ENCODE measurements at places on chromosomes 2 and 18.

DNA sequence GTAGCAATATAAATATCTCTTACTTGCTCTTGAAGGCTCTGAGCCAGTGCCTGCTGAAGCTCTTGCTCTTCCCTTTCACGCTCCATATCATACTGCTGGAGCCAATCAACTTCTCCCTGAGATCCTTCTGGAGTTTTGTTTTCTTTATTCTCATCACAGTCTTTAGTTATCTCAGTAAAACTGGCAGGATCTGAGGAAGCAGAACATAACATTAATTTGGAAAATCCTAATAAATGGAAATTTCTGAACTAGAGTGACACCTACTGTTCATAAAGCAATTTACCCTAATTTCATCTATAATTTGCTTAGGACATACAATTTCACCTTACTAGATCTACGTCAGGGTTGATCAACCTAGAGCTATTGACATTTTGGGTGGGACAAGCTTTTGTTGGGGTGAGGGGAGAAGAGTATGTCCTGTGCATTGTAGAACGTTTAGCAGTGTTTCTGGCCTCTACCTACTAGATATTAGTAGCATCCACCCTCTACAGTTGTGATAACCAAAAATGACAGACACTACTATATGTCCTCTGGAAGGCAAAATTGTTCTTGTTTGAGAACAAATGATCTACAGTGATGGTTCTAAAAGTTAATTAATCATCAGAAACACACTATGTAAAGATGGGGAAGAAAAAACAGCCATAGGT, 47.2 kb downstream of the VIL1 start:
- DNase-seq: no peak

DNA sequence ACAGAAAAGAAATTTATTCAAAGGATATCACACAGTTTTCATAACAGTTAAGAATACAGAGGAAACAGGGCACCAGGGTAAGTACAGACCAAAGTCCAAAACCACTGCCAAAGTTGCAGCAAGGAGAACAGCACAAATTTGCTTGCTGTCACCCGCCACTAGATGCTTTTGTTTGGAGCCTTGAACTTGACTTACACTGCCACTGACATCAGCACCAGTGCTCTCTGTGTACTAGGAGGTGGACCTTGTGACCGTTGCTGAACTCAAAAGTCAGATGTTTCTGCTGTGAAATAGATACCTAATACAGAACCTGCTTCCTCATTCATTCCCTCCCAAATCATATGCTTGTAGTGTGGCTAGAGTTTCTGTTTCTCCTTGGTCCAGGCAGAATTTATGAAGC, 578.3 kb upstream of the TMEFF2 start:
- DNase-seq: no peak

- no peak for DNase-seq
Measured at GRCh38 chr2:117635481-117635880, 179.0 kb upstream of the DDX18 start.

- DNase-seq: no peak
Measured at GRCh38 chr2:64750001-64750816, 96.5 kb upstream of the SERTAD2 start.

GRCh38 chr2:1704631-1705556, 39.4 kb downstream of the PXDN start:
- no peak for DNase-seq

- no peak for DNase-seq
Measured at GRCh38 chr2:163701399-163702195, 34.2 kb downstream of the FIGN start.

GRCh38 chr2:136492901-136493300, 272.4 kb upstream of the THSD7B start:
- no peak for DNase-seq

DNA sequence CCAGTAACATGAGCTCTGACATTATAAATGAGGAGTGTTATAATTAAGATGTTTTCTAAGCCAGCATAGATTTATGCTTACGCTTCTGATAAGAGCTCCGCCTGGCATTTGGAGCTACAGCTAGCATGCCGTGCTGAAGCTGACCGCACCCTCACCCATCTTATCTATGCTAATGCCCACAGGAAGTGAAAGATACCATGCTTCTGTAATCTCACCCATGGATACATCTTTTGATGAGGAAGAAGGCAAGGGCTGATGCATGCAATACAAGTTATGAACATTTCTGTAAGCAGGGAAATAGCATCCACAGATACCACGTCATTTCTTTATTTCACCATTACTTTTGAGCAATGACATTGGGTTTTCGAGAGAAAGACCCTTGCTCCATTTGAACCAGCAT, 82.3 kb downstream of the ARL4C start:
- DNase-seq: no peak

GRCh38 chr2:18976168-18976961, 382.1 kb downstream of the OSR1 start:
- peak; percentile 33 for DNase-seq

DNA sequence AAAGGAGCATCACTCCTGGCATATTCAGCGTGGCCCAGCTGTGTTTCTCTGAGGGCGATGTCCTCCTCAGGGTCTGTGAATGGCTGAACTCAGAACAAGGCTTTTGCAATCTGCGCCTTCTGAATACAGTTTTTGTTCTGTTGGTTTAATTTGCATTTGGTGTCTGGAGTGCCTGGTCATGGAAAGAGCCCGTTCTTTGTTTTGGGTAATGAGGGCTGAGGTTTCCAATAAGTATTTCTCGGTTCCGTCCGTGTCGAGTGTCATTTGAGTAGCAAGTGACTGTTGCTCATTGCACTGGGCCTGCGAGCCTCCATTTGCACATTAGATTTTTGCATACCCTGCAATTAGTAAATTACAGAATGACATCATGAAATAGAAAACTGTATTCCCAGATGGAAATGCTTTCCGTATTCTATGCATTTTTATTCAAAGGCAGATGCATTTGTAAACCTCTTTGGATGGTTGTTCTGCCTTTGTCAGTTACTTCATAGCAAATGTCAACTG, 57.3 kb downstream of the NEDD4L start:
- peak; percentile 74 for DNase-seq

GRCh38 chr2:120933693-120934573, 198.3 kb downstream of the GLI2 start:
- DNase-seq: no peak

DNA sequence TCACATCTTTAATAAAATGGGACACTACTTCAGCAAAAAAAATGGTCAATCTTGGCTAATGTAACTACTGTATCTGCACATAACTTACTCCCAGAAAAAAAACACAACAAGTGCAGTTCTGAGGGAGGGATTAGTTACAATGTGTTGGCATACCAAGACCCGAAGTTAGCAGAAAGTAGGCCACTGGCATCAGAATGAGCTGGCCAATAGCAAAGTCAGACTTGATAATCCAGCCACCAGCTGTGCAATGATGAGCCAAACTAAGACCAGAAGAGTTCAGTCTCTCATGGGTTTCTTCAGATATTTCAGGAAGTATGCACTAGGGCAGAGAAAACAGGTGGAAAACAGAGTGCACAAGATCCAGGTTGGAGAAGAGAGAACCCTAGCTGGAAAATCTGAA, 65.3 kb downstream of the OLA1 start:
- no peak for DNase-seq

- DNase-seq: no peak
Measured at GRCh38 chr18:35029103-35029502, 12.1 kb upstream of the MAPRE2 start.

GRCh38 chr18:24019641-24020331, 5.2 kb downstream of the TTC39C start:
- peak; percentile 90 for DNase-seq

DNA sequence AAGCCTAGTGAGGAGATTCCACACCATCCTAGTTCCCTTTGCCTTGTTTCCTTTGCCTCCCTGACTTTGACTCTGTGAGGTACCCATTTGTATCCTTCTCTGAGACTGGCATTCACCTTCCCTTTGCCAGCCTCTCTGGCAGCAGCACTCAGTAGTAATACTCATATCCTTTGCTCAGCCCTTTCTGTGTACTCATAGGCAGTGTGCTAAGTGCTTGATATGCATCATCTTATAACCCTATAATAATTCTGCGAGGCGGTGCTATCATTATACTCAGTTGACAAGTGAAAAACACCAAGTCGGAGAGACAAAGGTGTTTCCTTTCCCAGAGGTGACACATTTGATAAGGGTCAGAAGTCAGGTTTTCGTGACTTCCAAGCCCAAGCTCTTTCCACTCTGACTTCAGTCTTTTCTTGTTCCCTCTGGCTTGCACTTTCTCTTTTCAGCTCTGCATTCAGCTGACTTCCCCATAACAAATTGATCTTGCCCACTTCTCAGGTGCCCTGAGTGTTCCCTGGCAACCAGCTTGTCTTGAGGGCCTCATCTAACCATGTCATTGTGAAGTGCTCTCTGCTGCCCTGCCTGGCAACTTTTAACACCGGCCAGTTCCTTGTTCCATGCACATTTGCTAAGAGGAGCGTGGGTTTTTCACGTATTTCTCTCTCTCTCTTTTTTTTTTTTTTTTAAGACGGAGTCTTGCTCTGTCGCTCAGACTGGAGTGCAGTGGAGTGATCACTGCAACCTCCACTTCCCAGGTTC, 94.5 kb upstream of the UPP2 start:
- DNase-seq: no peak

GRCh38 chr2:233566141-233566956, at the start of gene USP40:
Gene USP40 (minus strand): TSS chr2:233566782. CDS start chr2:233565554, 1,228 bp downstream.
- peak; percentile 25 for DNase-seq

- DNase-seq: no peak
Measured at GRCh38 chr2:101251844-101252407, 760 bp upstream of the CNOT11 start.

GRCh38 chr2:22035361-22035830, 911.6 kb downstream of the TDRD15 start:
- DNase-seq: no peak

DNA sequence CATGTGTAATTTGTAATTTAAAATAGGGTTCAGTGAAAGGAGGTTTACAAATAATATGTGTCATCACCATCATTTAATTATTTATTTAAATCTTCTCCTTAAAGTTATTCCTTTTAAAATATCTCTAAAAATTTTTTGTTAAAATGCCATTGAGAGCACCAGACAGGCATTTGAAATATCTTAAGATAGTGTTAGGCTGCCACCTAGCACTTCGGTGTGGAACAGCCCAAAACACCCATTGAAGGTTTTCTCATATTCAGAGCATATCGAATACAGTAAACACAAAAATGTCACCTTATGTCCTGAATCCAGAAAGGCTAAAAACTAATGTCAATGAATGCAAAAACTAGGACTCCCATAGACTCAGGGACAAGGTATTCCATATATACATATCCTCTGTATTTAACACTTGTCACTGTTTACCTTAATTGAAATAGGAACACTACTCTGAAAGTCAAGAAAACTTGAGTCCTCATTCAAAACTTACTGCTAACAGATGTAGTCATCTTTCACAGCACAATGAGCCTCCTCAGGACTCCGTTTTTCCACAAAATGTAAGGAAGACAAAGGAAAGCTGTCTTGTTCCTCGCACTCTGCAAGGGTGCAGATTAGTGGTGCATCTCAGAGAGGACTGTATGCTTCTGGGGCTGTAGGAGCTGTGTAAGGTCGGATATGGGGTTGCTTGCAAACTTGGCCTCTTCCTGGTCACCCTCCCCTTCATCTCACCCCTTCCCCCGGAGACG, 329.5 kb downstream of the PAX3 start:
- DNase-seq: no peak

DNA sequence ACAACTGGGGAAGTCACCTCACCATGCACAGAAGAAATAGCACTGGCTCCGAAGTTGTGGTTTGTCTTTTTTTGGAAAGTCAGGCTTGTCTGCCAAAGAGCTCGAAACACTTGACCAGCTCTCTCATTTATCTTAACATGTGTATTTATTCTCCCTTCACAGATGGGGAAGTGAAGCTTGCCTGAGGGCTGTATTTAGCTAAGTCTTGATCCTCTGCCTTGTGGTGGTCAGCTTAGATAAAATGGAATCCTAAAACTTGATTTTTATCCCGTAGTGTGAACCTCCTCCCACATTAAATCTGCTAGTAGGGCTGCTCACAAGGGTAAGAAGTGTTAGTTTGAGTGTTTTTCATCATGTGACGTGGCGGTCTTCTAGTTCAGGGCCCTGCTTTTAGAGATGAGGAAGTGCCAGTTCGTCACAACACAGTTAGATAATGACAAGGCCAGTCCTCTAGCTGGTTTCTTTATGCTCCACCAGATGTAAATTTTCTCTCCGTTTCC, 89.7 kb downstream of the TMEM247 start:
- peak; percentile 80 for DNase-seq

DNA sequence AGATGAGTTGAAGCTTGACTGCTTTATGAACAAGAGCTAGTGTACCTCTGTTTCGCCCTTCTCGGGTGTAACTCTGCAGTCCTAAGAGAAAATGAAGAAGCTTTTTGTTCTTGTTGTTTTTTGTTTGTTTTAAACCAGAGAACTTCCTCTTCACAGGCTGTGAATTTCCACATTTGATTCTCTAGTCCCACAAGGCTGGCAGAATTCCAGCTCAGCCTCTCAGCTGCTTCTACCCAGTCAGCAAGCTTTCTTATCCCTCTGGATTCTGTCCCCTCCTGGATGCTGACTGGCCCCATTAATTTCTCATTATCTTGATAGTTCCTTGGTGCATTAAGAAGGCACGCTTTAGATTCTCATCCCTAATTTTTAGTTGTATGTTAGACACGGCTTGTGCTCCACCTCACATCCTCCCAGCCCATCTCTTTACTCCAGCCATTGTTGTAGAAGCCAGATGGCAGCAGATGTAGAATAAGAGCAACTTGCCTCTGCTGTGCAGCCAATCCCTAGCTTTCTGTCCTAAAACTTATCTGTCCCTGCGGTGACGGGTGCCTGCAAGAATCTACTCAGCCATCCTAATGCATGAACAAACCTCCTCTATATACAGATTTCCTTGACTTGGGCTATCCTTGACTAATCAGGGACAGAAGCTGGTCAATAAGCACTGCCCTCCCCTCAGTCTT, 12.3 kb upstream of the RESP18 start:
- DNase-seq: no peak

- DNase-seq: peak; percentile 70
Measured at GRCh38 chr18:31658670-31659575, 25.5 kb downstream of the B4GALT6 start.

GRCh38 chr2:163491850-163492249, 244.0 kb downstream of the FIGN start:
- no peak for DNase-seq

DNA sequence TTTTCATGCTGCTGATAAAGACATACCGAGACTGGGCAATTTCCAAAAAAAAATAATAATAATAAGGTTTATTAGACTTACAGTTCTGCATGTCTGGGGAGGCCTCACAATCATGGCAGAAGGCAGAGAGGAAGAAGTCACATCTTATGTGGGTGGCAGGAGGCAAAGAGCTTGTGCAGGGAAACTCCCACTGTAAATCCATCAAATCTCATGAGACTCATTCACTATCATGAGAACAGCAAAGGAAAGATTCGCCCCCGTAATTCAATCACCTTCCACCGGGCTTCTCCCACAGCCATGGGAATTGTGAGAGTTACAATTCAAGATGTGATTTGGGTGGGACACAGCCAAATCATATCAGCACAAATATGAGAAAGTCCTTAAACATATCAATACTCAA, 1314.8 kb downstream of the DPP10 start:
- no peak for DNase-seq

- DNase-seq: no peak
Measured at GRCh38 chr2:163081754-163082153, 243.2 kb upstream of the KCNH7 start.

- DNase-seq: no peak
Measured at GRCh38 chr18:33010149-33010548, 237.3 kb upstream of the KLHL14 start.

Data from GM12864 (cell line).